Activated CD4-positive, alpha-beta T cell treated with anti-CD3 and anti-CD28 coated beads, Interleukin-2, Interleukin-6, amounts not matched to agents 100 ng/mL and 50 ng/mL, durations not matched to agents 16 hours and 8 hours (primary cell): ENCODE measurements at places on chromosomes 7 and 10.

GRCh38 chr7:47328392-47329319, 253.3 kb downstream of the TNS3 start:
- DNase-seq, result no peak

DNA sequence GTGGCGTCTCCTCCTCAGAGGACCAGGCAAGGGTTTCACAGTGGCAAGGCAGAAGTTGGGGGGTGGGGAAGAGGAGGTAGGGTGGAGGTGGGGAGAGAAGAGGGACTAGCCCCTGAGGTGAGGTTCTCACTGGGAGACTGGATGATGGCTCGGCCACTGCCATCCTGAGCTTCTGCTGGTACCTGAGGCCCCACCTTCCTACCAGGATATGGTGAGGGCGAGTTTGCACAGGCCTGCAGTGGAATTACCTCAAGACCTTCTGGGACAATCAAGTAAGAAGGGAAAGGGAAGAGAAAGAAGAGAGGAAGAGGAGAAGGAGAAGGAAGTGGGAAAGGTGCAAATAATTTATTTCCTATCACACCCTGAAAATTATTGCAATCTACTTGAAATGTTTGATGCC, 111.8 kb upstream of the GDF10 start:
- no peak for DNase-seq

DNA sequence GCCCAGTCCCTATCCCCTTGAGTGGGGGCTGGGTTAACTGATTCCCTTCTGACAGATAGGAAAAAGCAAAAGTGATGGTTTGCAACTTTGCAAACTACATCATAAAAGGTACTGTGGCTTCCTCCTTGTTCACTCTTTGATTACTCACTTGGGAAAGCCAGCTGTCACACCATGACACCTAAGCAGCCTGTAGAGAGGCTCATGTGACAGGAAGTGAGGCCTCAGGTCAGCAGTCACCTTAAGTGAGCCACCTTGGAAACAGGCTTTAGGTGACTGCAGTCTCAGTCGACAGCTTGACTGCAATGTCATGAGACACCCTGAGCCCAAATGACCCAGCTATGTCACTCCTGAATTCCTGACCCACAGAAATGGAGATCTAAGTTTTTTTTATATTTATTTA, 4.3 kb upstream of the CHCHD2 start:
- DNase-seq, result no peak

DNA sequence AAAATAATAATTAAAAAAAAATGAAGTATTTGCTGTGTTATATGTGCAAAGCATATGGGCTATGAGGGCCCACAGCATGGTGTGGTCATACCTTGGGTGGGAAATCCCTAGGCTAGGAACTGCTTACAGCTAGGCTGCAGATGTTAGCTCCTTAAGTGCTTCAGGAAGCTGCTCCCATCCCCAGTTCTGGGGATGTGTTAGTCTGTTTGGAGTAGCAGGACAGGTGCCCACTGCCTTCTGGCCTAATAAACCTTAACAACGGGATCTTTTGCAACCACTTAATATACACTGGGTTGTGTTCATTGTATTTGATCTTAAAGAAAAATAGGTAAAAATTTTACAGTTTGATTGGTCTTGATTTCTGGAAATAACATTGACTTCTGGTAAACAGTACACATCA, 46.3 kb downstream of the HK1 start:
- DNase-seq, result no peak

DNA sequence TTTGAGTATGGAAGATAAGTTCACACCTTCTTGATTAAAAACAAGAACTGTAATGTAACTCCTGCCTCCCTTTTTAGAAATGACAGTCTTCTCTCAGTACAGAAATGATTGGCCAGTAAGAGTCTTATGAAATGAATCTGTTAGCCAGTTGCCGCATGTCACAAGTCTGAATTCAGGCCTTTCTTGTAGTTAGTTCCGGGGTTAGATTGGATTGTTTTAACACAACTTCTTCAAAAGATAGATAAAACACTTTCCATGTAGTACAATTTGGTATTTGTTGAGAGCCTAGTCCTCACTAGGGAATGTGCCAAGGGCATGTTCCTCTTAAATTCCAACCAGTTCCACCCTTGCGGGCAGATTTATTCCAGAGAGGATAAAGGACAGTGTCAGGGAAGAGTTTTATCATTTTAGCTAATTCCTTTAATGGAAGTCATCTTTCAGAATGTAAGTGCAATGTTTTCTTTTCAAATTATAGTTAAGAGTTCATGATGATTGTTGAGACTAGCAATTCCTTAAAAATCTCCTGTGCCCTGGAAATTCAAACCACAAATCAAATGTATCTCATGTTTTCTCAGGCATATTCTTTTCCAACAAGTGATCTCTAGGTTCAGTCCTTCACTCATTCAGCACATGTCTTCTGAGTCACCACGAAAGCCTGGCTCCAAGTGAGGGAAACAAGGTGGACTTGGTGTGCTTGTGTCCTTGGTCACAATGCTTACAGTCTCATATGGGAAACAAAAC, 4.1 kb downstream of the FHIP2A start:
- DNase-seq, result peak; percentile 85

DNA sequence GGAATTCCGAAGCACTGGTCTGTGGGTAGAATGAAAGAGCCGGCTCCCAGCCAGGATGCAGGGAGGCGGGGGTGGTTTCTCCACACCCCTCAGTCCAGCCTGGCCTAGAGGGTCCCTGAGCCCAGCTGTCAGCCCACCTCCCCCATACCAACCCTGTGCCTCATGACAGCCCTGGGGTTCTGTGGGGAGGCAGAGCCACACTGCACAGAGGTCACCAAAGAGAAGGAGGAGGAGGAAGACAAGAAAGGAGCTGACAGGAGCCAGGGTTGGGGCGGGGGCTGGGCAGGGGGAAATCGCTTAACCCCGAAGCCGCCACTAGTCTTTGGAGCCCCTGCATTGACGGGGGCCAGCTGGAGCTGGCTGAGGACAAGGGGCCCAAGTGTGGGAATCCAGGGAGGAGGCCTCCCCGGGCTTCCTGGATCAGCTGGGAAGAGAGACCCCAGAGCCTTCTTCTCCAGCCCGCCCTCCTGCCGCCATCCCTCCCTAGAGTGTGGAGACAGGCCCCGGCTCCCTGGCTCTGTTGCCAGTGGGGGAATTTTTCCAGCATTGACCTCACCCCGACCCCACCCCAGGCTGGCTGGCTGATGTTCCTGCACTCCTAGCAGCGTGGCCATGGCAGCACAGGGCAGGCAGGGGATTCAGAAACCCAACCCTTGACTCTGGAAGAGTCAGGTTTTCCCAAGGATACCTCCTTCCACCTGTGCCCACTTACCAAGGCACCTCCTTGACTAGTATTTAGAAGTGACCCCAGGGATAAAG, 32.5 kb downstream of the KAZALD1 start:
- DNase-seq, result no peak
